ENCODE measurements at places on chromosomes 2 and 18. TPM values are rescaled to one million over a fixed set of nuclear protein-coding genes. Genes with fewer than 3 reads are reported as not detected.

OBSL1 gene
- 117 TPM for total RNA-seq

PRKAG3 gene
- not detected for total RNA-seq

SAG gene
- total RNA-seq = not detected

KCMF1 gene
- 55.0 TPM for total RNA-seq

CHRNA1 gene
- not detected for total RNA-seq

SLC40A1 gene
- total RNA-seq = 34.8 TPM

EVX2 gene
- not detected for total RNA-seq

RGPD3 gene
- 0.47 TPM for total RNA-seq

CDKL4 gene
- 0.65 TPM for total RNA-seq

TMEM247 gene
- total RNA-seq = not detected

COX7A2L gene
- total RNA-seq = 108 TPM

FHOD3 gene
- 0.96 TPM for total RNA-seq

TUBA3E gene
- total RNA-seq = not detected

ZNF396 gene
- total RNA-seq = 0.60 TPM

RGPD4 gene
- not detected for total RNA-seq

OTX1 gene
- total RNA-seq = not detected

VWC2L gene
- not detected for total RNA-seq

VAMP5 gene
- 81.5 TPM for total RNA-seq

DSEL gene
- total RNA-seq = 22.4 TPM

CRYGC gene
- not detected for total RNA-seq

REG3G gene
- 0.65 TPM for total RNA-seq

PASK gene
- total RNA-seq = 2.1 TPM

AP1S3 gene
- total RNA-seq = 16.2 TPM

ABHD3 gene
- 9.6 TPM for total RNA-seq

IL1F10 gene
- total RNA-seq = not detected

UGT1A3 gene
- total RNA-seq = not detected

CTAGE1 gene
- not detected for total RNA-seq

MYOM1 gene
- total RNA-seq = 2.6 TPM

TAF4B gene
- 38.9 TPM for total RNA-seq

MC5R gene
- total RNA-seq = 1.2 TPM

FBXO41 gene
- 2.3 TPM for total RNA-seq

PCARE gene
- not detected for total RNA-seq

ERICH2 gene
- total RNA-seq = not detected

RFTN2 gene
- 18.3 TPM for total RNA-seq

CGREF1 gene
- 1.3 TPM for total RNA-seq

WIPF1 gene
- total RNA-seq = 44.4 TPM

EVA1A gene
- 0.50 TPM for total RNA-seq

KCNG3 gene
- total RNA-seq = 0.37 TPM

PARD3B gene
- 29.2 TPM for total RNA-seq

CHRNG gene
- not detected for total RNA-seq

CREG2 gene
- 0.09 TPM for total RNA-seq

LIPG gene
- total RNA-seq = 1.2 TPM

ELOA2 gene
- not detected for total RNA-seq

REG3A gene
- not detected for total RNA-seq

All from omental fat pad (tissue), 4 donors.